ENCODE measurements at places on chromosomes 7 and 10.

GRCh38 chr10:132162021-132162531 is 24.7 kb upstream of the DPYSL4 start:
- DNase-seq, result no peak

DNA sequence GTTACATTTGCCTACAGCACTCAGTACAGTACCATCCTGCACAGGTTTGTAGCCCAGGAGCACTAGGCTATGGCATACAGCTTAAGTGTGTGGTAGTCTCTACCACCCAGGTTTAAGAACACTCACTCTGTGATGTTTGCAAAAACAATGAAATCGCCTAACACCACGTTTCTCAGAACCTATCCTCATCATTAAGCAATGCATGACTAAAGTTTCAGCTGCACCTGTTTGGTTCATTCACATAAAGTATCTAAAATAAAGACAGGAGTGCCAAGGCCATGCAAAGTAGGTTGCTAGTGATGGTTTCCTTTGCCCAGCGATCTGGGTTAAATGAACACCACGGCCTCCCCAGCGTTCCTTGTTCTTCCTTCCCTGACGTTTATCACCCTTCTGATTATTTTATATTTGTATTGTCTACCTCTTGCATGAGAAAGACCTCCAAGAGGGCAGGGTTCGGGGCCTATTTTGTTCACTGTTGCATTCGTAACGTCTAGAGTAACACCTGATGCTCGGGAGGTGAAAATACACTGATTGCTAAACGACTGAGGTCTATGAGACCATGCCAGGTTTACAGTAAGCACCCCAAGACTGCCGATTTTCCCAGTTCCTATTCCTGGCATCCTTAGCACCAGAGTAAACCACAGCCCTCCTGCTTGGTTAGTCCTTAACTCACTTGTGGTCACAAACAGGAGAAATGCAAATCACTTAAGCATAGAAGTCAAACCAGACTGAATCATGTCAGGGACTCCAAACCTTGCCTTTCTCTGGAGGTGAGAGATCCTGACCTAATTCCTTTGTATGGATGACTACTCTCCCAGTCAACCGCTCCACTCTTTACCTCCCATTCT is 204.1 kb upstream of the NFE2L3 start:
- DNase-seq, result no peak

GRCh38 chr10:24518981-24519597 is 204.6 kb downstream of the ARHGAP21 start:
- peak; percentile 80 for DNase-seq

DNA sequence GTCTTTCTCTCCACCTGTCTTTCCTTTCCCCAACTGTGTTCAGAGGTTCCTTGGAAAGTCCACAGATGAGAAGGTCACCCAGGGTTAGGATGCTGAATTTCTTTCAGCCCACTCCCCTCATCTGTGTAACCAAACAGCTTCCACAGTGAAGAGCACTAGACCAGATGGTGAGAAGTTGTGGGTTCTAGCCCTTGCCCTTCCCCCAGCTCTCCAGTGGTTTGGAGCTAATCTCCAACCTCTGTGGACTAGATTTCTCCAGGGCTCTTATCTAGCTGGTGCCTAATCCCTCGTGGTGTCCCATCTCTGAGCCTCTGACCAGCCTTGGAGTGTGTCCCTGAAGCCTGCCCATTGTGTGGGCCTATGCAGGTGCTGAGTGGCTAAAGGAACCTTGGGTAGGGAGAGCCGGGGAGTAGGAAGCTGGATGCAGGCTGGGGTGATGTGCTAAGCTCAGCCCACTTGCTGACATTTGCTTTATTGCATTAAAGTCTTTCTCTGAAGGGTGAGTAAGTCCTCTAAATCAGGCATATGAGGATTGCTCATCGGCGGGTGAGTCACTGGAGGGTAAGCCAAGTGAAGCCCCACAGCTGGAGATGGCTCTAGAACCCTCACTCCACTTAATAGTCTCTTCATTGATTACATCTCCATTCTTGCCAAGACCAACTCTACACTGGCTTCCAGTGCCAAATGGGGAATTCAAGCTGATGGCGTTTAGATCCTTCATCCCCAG is 14.9 kb downstream of the DUSP5 start:
- peak; percentile 62 for DNase-seq

DNA sequence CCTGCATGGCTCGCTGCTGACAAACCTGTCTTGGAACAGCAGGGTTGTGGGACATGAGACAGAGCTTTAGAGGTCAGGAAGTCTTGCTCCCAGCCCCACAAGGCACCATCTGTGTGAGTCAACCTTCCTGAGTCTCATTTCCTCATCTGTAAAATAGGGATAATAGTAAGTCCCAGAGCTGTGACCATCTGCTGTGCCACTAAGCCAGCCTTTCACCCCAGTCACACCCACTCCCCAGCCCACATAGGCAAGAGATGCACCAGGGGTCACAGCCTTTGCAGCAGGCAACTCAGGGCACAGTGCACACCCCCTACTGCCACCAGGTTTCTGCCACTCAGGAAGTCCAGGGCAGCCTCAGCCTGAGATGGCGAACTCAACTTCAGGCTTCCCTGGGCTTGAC is 29.4 kb upstream of the CDH23 start:
- DNase-seq, result no peak

DNA sequence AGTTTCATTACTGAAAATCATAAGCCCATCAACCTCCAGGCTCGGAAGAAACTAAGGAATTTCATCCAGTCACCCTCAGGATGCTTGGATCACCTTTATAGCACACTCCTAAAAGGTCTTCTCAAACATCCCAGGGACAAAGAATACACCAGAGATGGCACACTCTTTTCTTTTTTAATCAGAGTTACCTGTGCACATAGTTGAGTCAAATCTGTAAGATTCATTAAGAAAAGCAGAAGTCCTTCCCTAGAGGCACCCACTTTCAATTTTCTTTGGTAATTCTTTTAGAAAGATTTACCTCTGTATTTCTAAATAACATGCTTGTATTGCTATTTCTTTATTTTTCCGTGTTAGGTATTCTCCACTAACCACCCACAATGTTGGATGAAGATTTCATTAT is 50.6 kb upstream of the IL6 start:
- no peak for DNase-seq

GRCh38 chr7:37418381-37418780 is 30.3 kb downstream of the ELMO1 start:
- no peak for DNase-seq

- peak; percentile 64 for DNase-seq
These were observed 34.2 kb downstream of the CAMK2B start for GRCh38 chr7:44291066-44291732.

- no peak for DNase-seq
These were observed 64.2 kb downstream of the CNOT4 start for GRCh38 chr7:135445690-135446089.

GRCh38 chr7:1284743-1285458 is 52.2 kb downstream of the UNCX start:
- no peak for DNase-seq

GRCh38 chr7:154896076-154896475 is 106.8 kb downstream of the PAXIP1 start:
- no peak for DNase-seq

GRCh38 chr7:71343039-71343438 is 211.1 kb downstream of the GALNT17 start:
- DNase-seq, result no peak

GRCh38 chr7:3437467-3437866 is 136.4 kb downstream of the SDK1 start:
- no peak for DNase-seq

DNA sequence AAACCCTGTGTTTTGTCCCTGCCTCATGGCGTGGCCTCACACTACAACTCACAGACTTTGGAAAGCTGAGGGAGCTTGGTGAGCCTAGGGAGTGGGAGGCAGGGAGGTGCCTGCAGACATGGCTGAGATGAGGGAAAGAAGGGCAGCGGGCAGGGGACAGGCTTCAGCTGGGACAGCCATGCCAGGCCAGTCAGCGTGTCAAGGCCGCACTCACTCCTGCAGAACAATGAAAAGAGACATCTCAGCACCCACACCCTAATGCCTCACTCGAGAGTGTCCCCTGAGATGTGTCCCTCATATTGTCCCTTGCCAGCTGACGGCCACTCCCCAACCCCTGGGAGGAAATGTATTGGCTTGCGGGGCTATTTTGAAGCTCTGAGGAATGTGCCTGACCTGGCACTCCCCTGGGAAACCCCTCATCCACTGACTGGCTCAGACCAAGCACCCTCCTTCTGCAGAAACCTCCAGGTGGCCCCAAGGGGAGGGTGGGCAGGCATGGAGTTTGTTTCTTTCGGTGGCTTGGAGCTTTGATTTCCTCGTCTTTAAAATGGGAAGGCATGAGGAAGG is 31.6 kb downstream of the SH3PXD2A start:
- DNase-seq, result no peak

GRCh38 chr7:38398725-38399321 is 125.4 kb upstream of the TARP start:
- DNase-seq, result no peak

DNA sequence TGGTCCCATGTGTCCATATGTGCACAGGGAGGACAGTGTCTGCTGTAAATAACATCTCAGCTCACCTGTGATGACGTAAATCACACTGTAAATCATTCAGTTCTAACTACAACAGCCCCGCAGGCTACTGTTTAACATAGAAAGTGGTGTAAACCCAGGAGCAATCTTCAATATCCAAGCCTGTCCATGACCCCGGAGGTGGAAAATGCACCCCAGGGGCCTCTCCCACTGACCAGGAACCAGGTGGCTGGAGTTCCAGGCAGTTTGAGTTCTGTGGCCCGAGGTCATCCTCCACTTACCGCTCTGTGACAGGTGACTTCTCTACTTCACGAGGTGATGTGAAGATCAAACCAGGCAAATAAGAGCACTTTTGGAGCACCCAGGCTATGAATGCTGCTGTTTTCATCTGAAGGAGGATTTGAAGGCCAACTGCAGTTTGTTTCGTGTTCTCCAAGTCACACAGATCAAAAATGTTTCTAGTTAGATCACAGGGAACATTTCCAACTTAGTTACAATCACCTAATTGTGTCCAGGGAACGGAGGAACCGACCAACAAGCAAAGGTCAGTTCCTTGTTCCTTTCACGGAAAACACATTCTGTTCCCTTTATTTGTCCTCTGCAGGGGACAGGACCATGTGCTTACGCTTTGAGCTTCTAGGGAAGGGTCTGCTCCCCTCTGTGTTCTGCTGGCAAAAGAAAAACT is 131.8 kb downstream of the WDR37 start:
- DNase-seq, result peak; percentile 53

GRCh38 chr7:2544541-2545188 is 10.7 kb downstream of the BRAT1 start:
- DNase-seq, result peak; percentile 43

DNA sequence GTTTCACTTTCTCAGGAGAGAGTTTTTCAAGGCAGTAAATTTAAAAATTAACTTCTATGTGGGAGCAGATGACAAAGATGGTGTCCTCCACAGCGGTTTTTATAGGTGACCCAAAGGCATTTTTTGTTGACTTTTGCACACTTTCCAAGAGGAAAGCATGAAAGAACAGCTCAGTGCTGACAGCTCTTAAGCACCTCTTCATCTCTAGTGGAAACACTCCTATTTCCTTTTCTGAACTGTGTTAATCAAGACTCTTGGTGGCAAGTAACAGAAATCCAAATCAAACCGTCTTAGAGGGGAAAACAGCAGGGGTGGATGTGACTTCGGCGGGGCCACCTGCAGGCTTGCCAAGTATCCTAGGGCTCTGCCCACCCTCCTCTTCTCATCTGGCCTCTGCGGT is 71.8 kb upstream of the GATA3 start:
- no peak for DNase-seq

GRCh38 chr10:89887830-89888229 is 186.4 kb downstream of the KIF20B start:
- DNase-seq, result no peak

All from sigmoid colon (tissue), 7 donors.